ENCODE measurements at places on chromosomes 4 and X.
A peak's percentile ranks its signal among the peaks of the same experiment; 100 is the strongest.

DNA sequence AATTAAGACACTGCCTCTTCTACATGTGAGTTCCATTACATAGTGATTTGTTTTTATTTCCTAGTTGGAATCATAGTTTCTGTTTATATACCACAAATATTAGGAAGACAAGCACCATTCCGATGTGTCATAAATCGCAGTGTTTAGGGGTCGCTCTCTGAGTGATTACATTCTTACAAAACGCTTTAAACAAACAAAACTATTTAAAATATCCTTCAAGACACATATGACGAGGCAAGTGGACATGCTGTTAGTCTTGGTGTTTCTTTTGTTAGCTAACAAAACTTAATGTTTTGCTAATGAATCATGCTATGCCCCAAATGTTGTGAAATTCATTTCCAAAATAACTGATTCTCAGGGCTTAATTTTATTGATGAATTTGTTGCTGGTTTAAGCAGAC is 1219.3 kb upstream of the PRKX start:
- DNase-seq, result no peak

DNA sequence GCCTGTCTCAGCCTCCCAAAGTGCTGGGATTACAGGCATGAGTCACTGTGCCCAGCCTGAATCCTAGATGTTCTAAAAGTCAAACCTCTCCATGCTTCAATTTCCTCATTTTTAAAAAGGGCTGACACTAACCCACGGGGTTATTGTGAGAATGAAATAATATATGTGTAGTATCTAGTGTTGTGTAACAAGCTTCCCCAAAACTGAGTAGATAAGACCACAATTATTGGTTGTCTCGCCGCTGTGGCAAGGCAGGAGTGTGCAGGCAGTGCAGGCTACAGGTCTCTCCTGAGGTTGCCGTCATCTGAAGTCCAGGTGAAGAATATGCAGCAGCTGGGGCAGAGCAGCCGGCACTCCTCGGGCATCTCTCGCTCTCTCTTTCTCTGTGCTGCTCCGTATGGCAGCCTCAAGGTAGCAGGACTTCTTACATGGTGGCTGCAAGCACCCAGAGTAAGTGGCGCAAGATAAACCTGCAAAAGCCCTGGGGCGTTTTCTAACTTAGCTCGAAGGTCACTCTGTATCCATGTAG is 30.9 kb downstream of the RAB33B start:
- DNase-seq, result no peak

GRCh38 chr4:113278324-113278934 is 229.0 kb downstream of the ANK2 start:
- DNase-seq, result peak; percentile 79

DNA sequence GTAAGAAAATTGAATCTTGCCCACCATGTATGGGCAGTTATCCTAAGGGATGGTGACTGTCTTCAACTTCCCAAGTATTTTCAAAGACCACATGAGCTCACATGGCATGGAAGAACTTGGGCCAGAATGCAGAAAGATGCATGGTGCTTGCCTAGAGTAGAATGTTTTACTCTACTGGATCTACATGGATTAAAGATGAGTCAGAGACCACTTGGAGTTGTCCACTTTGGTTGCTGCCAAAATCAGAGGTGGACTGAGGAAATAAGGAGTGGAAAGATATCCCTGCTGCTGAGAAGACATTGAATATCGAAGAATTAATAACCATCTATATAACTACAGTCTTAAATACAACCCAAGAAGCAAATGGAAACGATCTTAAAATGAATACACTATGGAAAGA is 498.1 kb downstream of the NLGN4X start:
- no peak for DNase-seq

DNA sequence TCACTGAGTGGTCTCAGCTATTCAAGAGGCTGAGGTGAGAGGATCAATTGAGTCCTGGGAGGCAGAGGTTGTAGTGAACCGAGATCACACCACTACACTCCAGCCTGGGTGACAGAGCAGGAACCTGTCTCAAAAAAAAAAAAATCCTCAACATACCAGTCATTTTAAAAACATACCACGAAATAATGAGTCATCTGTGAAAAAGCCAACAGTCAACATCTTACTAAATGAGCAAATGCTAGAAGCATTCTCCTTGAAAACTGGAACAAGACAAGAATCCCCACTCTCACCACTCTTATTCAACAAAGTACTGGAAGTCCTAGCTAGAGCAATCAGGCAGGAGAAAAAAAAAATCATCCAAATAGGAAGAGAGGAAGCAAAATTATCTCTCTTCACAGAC is 104.0 kb upstream of the ARHGEF9 start:
- DNase-seq, result no peak

- DNase-seq, result no peak
These were observed 110.8 kb upstream of the ATP8A1 start for GRCh38 chr4:42767669-42768068.

- DNase-seq, result no peak
These were observed 27.3 kb upstream of the JADE1 start for GRCh38 chr4:128782076-128782715.

- no peak for DNase-seq
These were observed 331.8 kb upstream of the TENM3 start for GRCh38 chr4:181911420-181911819.

GRCh38 chr4:3656416-3657356 is 109.5 kb upstream of the ADRA2C start:
- no peak for DNase-seq

DNA sequence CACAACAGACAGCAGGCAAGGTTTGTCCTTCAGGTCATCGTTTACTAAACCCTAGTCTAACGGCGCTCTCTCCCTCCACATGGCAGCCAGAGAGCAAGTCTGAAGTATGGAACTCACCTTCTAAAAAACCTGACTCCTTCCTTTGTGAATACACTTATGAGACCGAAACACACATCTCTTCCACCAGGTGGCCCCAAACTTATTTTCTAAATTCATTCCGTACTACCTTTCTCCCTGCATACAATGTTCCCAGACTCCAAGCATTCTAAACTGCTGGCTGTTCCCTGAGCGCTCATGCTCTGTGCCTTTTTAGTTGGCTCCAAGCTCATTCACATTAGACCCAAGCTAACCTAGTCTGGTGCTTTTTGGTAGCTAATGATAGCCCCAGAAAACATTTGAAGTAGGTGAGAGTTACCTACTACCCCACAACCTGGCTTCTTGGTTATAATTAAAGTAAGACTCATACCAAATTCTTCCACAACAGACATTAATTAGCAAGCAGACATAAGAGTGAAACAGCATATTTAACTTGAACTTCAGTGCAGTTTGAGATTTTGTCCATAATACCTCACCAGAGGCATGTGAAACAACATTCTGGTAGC is 67.6 kb upstream of the DCLK2 start:
- DNase-seq, result peak; percentile 33

DNA sequence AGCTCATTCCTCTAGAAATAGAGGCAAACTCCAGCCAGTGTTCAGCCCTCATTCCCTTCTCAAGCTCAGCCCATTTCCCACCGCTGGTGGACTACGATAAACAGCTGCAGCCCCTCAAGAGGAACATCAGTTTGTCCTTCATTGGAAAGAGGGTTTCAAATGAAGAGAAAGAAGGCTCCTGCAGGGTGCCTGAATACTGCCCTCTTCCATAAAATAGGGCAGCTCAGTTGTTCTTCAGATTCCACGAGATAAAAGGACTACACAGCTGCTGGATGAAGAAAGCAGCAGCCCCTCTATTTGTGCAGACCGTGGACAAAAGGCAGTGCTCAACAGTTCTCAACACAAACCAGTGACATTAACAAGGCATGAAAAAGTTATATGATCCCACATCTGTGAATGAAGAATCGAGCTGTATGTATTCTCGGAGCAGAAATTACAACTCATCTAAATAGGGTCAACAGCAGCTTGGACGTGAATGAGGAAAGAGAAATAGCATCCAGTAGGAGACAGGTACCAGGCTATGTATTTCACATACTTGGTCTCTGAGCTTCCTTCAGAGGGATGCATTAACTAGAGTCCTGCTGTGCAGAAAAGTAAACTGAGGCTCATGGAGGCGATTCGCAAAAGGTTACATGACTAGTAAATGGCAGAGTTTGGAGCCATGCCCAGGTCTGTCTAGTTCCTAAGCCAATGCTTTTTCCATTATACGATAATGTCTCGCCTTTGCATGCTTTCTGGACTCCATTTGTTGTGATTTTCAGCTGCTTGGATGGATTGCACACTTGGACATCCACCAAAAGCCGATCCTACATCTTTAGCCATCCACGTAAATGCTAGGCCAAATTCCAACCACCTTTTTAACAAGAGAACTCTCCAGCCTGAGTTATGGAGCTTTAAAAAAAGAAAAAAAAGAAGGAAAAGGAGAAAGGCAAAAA is 301.2 kb upstream of the PPARGC1A start:
- no peak for DNase-seq

Measured in NCI-H1436 (cell line).